Cerebellar nuclear complex (tissue), 1 donor: ENCODE measurements at places on chromosomes 5 and 9.

DNA sequence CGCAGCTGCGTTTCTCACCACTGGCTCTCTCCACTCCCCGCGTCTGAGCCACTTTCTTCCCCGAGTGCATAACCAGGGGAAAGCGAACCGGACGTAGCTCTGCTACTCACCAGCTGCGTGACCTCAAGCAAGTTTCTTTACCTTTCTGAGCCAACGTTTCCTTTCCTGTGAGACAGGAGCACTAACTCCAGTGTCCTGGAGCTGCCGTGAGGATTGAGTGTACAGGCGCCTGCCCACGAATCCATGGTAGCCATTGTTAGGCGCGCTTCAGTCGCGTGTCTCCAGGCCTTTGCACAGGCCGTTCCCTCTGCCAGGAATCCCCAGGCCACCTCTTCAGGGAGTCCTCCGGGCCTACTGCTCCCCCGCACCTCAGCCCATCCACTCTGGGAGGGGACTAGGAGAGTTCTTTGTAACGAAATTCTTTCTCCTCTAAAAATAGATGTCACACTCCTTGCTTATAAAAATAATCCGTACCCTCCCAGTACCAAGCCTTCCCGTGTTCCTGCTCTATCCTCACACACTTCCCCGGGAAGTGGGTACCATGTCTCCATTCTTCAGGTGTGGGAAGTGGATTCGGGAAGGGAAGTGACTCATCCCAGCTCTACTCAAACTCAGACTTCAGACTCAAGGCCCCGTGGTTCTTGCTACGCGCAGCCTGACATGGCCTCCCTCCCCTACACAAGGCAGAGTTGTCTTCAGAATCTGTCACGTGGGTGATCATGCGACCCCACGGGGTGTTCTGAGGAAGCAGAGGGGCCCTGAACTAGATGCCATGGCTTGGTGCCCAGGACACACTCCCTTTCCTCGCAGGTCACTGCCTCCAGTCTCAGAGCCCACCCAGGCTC lies 16.1 kb upstream of the CRB2 start:
- no peak for DNase-seq

DNA sequence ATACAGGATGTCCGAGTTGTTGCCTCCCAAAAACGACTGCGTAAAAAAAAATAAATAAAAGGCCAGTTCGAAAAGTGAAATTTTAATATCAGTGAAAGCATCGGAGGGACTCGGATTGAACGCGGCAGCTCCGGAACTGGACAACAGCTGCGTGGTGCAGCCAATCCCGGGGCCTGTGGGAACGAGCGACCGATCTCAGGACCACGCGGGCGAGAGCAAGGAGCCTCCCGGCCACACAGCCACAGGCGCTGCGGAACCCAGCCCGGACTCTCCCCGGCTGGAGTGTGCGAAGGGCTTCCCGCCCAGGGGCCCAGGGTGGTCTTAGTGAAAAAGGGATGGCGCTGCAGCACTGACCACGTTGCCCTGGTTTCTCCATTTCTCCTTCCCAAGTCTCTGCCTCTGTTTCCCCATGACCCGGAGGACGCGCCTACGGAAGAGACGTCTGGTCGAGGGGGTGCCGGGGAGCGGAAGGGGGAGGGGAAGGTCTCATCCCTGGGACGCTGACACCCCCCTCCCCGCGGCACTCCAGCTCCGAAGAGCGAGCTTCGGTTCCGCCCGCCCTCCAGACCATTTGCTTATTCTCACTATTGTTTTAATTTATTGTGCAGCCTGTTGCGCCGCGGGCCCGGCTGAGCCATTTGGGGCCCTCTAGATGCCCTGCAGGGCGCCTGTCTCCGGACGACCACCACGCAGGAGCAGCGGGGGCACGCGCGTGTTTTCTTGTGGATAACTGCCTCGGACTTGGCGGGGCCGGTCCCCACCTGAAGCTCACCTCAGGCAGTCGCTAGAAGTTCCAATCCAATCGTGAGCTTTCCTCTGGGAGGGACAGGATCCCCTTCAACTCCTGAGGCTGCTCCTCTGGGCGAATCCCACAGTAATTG lies 303.0 kb downstream of the PARP8 start:
- no peak for DNase-seq

GRCh38 chr9:87602933-87603643 lies 105.4 kb downstream of the DAPK1 start:
- DNase-seq, result no peak

- DNase-seq, result no peak
These were observed 14.3 kb downstream of the CDC42SE2 start for GRCh38 chr5:131277875-131278740.

DNA sequence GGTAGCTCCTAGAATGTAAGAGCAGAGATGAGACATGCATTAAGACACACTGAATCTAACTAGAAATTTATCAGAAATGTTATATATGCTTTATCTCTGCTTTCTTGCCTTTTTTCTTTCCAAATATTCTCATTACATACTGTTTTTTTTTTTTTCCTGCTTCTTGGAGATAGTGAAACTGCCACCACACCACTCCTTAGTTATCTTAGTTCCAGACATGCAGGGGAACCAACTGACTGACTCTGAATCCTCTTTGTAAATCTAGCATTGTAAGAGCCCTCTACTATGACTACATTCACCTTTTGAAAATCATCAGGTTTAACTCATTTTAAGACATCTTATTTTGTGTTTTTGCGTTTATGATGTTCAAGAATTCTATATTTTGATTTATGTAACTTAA lies 181.3 kb upstream of the ST8SIA4 start:
- DNase-seq, result no peak

- DNase-seq, result no peak
These were observed 202.1 kb upstream of the WWC1 start for GRCh38 chr5:168089201-168089887.

GRCh38 chr9:106127776-106128175 lies 433.4 kb downstream of the TMEM38B start:
- no peak for DNase-seq

- no peak for DNase-seq
These were observed 236.1 kb downstream of the ASTN2 start for GRCh38 chr9:117178596-117179375.

DNA sequence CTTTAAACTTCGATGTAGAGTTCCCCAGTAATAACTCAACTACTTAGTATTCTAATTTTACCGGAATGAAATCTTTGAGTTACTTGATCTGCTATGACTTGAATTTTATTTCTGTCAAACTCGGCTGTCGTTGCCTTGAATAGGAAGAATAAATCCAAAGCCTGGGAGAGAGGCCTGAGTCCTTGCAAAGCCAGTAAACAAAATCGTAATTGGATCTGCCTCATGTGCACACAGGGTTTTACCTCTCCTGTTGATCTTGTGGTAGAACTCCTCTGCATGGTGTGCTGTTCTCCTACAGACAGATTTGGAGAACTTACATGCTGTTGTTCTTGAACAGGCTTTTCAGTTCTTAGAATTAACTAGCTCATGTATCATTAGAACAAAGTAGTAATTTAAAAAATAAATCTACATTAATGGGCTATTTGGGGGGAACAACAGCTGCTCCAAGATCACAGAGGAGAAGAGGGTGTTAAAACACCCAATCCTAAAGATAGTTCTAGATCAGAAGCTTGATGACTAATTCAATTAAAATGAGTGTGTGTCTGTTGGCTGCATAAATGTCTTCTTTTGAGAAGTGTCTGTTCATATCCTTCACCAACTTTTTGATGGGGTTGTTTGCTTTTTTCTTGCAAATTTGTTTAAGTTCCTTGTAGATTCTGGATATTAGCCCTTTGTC lies 28.9 kb downstream of the HSPB3 start:
- no peak for DNase-seq

- no peak for DNase-seq
These were observed 716.5 kb downstream of the MTRR start for GRCh38 chr5:8585230-8586018.

DNA sequence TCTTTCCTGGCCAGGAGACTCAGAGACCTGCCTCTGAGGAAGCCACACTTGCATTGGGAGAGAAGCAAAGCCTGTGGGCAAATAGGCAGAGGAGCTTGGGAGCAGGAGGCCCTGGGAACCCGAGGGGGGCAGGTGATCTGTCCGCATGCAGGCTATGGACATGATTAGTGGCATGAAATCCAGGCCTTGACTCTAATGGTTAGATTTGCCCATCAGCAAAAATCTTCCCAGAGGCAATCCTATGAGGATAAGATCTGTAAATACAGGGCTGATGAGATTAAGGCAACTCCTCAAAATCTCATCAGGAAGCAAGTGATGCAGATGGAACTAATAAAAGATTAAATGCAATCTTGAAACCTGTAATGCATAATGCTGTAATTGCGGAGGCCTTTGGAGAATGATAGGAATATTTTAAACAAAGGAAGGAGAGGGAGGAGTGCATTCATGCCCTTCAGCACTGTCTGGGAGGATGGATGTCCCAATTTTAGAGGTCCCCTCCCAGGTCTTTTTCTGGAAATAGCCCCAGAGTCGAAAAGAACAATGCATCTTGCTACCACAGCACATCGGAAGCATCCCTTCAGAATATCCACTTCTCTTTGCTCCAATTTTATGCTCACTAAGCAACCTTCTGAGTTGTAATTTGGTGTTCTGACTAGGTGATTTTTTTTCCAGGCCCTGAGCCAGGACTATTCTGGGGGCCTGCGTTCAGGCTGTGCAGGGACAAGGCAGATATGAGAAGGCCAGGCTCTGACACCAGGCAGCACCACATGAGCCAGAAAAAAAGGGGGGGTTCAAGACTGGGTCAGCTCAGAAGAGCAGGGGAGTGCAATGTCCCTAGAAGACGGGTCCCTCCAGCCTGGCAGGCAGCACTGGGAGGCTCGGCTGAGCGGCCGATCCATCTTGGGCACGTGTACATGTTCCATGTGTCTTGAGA lies 66.5 kb downstream of the MED10 start:
- DNase-seq, result peak; percentile 45

- no peak for DNase-seq
These were observed 4.9 kb upstream of the CPLX2 start for GRCh38 chr5:175866377-175866907.

GRCh38 chr9:133044661-133045060 lies 13.9 kb downstream of the GTF3C5 start:
- no peak for DNase-seq

GRCh38 chr9:85291266-85291665 lies 450.5 kb downstream of the AGTPBP1 start:
- DNase-seq, result no peak

GRCh38 chr5:109034306-109034705 lies 286.6 kb downstream of the FER start:
- no peak for DNase-seq

DNA sequence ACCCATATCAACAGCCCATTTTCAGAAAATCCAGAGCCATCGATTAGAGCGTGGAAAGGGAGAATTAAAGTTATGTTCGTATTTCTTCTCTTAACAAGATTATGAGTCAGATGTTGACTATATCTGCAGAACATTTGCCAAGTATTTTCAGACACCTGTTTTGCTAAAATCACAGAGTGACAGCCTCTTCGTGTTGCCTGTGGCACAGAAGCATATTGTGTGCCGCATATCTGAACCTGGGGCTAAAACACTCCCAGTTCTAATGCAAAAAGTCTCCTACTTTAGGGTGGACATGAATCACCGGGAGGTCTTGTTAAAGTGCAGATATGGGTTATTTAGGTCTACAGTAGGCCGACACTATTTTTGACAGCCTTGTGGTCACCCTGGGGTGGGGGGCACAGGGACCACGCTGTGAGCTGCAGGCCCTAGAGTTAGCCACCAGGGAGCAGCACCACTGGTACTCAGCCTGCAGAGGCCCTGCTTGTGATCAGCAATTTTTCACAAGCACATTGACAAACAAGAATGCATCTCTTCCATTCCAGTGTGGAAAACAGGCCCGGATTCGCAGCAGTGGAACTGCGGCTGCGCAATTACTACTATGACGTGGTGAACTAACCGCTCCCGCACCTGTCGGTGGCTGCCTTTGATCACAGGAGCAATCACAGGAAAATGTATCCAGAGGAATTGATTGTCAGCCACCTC lies 93.5 kb downstream of the SYK start:
- DNase-seq, result no peak

DNA sequence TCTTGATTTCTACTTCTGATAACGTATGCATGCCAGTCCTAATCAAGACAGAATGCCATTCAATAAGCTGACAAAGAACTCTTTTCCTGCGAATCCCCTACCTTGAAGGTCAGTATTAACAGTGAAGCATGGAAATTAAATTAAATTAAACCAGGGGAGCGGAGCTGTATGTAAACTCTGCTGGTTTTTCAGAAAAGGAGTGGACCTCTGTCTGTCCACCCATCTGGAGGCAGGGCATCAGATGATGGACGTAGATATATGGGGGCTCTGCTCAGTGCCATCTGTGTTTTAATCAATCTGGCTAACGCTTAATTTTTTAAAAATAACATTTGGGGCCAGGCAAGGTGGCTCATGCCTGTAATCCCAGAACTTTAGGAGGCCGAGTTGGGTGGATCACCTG lies 101.9 kb downstream of the ROR2 start:
- no peak for DNase-seq

DNA sequence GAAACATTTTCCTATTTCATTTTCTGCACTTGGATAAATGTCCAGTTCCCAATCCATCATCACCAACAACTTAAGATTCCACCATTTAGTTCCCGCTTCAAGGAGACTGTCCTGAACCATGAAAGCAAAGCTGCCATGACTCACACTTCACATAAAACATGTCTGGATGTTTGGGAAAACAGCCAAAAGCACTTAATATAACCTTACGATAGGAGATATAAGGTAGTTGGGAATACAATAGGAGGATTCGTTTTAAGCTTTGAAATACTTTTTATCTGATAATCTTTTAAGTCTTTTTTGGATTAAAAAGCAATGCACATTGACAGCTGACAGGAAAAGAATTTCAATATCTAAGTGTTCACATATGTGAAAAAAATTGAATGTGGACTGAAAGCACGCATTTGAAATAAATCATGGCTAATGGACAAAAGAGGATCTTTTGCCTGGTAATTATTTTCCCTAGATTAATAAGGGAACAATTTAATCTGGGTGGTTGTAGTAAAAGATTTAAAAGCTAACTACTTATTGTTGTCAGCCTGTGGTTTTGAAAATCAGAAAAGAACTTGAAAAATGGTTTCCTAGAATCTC lies 17.3 kb upstream of the TGFBI start:
- no peak for DNase-seq

DNA sequence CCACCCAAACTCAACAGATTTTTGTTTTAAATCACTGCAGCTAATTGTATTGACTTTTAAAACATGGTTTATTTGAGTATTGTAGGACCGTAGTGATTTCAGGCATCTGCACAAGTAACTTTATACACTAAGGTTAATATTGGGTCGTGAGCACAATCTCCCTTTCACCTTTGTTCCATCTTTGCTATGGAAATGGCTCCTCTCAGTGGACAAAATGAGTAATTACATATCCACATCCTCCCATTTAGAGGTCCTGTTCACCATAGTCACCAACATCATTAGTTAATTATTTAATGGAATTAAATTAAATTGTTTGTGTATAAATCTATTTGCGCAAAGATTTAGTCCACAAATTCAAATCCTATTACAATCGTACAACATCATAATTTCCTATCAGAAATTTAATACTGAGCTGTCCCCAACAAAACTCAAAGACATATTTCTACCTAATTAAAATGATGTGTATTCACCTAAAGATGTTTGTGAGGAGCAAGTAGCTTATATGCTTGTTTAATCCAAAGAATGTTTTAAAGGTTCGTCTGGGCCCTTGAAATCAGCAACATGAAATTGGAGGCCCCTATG lies 173.0 kb upstream of the DAPK1 start:
- DNase-seq, result no peak

- DNase-seq, result no peak
These were observed 3.2 kb downstream of the GALNT10 start for GRCh38 chr5:154193701-154194121.

GRCh38 chr9:91562416-91562815 lies 138.8 kb upstream of the NFIL3 start:
- DNase-seq, result no peak

GRCh38 chr9:82600536-82601292 lies 462.2 kb downstream of the RASEF start:
- DNase-seq, result no peak
